ENCODE measurements at places on chromosomes 2 and 18. TPM values are rescaled to one million over a fixed set of nuclear protein-coding genes. Genes with fewer than 3 reads are reported as not detected.

CD8B gene
- 3.6 TPM for total RNA-seq

ADRA2B gene
- 1.4 TPM for total RNA-seq

UCN gene
- total RNA-seq, result 0.80 TPM

FAM117B gene
- total RNA-seq, result 9.4 TPM

FOXI3 gene
- not detected for total RNA-seq

KIF5C gene
- total RNA-seq, result 6.2 TPM

STPG4 gene
- not detected for total RNA-seq

XIRP2 gene
- total RNA-seq, result not detected

DNA sequence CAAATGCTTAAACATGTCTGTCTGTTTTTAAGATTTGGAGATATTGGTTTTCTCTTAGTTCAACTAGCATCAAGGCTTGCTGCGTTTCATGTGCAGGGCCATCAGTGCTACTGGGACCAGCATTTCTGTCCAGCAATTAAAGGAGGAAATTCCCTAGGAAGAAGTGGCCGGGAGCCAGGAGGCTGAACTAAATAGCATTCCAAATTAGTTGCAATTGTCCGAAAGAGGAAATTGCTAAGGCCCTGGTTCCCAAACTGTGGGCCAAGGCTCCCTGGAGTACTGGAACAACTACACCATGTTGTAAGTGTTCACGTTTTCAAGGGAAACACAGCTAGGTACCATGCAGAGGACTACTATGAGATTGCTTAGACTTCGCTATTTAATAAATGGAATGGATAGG is 257.9 kb downstream of the PTPRM start:
- no peak overlapping the region for H3K27ac ChIP-seq
- H3K36me3 ChIP-seq, result no peaks in the 10 kb centered on the region
- H3K4me3 ChIP-seq, result no peak overlapping the region
- H3K27me3 ChIP-seq, result no peaks in the 10 kb centered on the region
- H3K4me1 ChIP-seq, result no peaks in the 10 kb centered on the region

- peak overlapping the region; percentile 99 for H3K27ac ChIP-seq
- peak overlapping the region; percentile 82 for H3K4me3 ChIP-seq
- no peaks in the 10 kb centered on the region for H3K36me3 ChIP-seq
- H3K4me1 ChIP-seq, result no peaks in the 10 kb centered on the region
- H3K27me3 ChIP-seq, result no peaks in the 10 kb centered on the region
Measured at GRCh38 chr2:159613091-159613490, 3.3 kb downstream of the BAZ2B start.

DNA sequence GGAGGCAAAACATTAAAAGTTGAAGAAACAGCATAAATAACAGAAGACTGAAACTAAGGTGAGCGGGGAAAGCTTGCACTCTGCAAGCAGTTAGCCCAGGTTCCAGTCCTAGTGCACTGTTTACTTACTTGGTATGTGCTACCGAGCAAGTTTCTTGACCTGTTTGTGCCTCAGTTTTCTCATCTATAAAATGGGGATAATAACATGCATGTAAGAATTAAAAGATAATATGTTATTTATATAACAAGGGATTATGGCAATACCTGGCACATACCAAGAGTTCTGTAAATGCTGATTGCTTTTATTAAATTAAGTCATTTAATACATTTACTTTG is 37.1 kb upstream of the IKZF2 start:
- no peaks in the 10 kb centered on the region for H3K36me3 ChIP-seq
- no peak overlapping the region for H3K27ac ChIP-seq

DNA sequence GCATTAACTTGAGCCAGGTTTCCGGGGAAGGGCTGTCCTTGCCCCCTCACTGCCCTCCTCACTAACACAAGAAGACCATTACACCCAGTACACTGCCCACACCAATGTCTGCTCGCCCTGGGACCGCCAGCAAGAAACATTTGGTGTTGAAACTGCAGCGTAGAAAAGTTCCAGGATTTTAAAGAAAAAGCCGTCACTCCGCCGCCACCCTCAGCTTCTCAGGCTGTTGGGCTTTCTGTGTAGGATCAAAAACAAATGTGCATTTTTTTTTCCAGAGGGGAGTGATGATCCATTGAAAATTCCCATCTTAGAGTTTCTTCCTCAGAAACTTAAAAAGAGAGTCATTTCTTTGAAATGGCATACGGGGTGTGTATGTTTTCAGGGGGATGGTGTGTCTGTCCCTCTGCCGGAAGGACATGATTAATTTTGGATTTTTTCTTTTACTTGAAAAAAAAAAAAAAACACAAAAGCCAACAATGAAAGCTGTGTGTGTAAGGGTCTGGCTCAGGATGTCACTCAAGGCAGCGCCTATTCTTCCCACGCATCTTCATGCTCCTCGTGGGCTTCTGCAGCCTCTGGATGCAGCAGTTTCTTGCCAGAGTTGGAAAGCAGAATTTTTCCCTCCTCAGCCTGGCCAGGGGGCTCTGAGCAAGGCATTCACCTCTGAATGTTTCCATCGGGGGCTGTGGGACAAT is 184.9 kb downstream of the GLI2 start:
- no peak for DNase-seq
- no peak overlapping the region for H3K4me3 ChIP-seq
- no peaks in the 10 kb centered on the region for H3K4me1 ChIP-seq
- H3K36me3 ChIP-seq, result no peaks in the 10 kb centered on the region
- H3K27me3 ChIP-seq, result no peaks in the 10 kb centered on the region

DNA sequence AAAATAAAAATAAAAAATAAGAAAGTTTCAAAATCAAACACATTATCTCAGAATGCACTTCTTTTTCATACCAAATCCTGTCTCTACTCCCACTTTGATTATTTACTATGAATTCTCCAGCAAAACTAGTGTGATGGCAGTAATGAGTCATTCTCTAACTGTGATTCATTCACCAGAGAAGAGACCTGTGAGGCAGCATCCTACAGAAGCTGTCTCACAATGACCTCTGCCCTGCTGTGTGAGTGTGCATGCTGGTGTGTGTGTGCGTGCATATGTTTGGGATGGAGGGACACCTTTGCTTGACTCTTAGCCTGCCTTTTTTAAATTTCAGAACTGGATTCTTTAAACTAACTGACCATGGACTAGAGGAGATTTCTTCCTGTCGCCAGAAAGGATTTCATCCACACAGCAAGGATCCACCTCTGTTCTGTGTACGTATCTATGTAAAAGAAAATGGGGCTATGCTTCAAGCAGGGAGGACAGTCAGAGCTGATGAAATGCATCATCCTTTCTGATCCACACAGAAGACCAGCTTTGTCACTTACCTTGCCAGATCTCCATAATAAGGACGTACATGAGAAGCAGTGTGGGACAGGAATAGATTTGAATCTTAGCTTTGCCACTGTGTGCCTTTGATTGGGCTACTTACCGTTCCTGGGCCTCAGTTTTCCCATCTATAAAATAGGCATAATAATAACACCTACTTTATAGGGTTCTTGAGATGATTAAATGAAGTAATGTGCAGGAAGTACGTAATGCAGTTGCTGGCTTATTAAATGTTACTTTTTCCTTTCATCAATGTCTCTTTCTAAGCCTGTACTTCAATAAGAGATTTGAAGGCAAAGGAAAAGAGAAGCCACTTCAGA is 31.2 kb downstream of the STAMBP start:
- no peaks in the 10 kb centered on the region for H3K4me1 ChIP-seq
- DNase-seq, result no peak

DNA sequence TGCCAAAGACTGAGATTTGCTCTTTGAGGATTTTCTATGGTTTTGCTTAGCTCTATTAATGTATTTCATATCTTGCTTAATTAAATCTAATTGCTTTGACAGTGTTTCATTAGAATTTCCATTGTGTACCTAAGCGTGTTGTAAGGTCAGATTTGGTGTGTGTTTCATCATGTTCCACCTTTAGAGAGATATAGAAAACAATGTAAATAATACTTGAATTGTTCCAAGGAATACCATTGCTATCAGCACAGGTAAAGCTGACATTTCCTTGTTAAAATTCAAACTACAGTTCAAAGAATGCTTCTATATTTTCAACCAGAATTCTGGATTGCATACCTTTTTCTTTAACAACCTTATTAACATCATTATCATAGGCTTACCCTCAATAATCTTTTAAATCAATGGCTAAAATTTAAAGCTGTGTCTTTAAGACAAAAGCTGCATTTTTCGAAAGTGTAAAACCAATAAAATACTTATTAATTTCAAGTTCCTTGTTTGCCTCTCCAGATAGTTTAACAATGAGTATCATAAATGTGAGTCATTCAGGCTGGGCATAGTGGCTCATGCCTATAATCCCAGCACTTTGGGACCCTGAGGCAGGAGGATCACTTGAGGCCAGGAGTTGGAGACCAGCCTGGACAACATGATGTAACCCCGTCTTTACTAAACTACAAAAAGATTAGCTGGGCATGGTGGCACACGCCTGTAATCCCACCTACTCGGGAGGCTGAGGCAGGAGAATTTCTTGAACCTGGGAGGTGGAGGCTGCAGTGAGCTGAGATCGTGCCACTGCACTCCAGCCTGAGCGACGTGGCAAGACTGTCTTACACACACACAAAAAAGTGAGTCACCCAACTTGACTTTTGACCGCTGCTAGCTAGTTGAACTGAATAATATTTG is 188.0 kb upstream of the PKDCC start:
- no peak for DNase-seq
- H3K36me3 ChIP-seq, result no peaks in the 10 kb centered on the region

GRCh38 chr2:160279813-160280465 is 79.9 kb upstream of the ITGB6 start:
- no peaks in the 10 kb centered on the region for H3K36me3 ChIP-seq
- peak overlapping the region; percentile 40 for H3K27ac ChIP-seq
- no peak overlapping the region for H3K4me3 ChIP-seq
- no peaks in the 10 kb centered on the region for H3K4me1 ChIP-seq
- H3K27me3 ChIP-seq, result no peaks in the 10 kb centered on the region

DNA sequence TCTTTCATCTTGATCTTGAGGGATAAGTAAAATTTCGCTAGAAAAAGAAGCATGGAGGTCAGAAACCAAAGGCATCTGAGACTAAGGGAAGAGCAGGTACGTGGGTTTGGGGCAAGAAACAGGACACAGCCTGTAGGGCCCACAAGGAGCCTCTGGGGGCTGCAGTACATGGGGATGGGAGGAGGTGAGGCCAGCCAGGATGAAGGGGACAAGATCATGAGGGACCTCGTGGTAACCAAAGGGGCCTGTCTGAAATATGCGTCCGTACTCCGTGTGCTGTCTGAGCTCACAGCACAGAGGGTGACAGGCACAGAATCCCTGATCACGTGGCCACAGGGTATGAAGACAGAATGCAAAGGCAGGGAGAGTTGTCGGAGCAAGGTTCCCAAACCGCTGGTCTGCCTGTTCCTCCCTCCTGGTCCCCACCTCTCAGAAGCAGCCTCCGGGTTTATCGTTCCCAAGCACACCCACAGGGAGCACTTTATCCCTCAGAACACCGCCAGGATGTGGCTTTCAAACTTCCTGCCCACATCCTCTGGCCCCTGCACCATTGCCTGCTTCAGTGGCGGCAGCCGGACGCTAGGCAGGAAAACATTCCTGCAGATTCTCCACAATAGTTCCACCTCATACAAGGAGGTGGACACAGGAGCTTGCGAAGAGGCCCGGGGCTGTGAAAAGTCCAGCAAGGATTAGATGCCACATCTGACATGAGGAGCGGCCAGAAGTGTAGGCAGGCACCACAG is 12.0 kb downstream of the TMEM163 start:
- peak; percentile 50 for DNase-seq
- H3K27me3 ChIP-seq, result no peaks in the 10 kb centered on the region
- peak overlapping the region; percentile 12 for H3K27ac ChIP-seq
- H3K4me1 ChIP-seq, result no peaks in the 10 kb centered on the region

DNA sequence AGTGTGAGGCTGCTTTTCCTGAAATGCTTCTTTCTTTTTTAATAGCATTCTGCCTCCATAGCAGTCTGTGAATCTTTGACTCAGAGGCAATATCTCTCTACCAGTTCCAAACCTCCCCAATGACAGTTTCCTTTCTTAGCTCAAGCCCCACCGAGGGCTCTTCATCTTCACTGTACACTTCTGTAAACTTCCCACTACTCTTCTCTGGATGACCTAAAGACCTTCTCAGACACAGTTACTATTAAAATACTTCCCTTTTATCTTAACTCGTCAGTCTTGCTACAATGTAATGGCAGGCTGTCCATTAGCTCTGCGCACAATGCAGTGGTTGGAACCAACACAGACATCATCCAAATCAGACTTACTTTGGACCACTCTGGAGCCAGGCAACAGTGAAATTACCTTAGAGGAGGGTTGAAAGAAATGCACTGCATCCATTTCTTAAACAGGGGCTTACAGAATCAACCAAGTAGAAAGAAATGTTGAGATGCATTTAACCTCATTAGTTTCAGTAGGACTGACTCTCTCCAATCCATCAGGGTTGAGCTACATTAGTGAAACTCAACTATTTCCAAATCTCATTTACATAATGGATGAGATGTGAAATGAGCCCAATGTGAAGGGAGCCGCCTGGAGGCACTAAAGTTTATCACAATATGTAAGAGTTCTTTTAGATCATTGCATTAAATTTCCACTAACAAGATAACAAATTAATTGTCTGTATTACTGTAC is 343.8 kb downstream of the SETBP1 start:
- no peak overlapping the region for H3K4me3 ChIP-seq
- no peak overlapping the region for H3K27ac ChIP-seq
- no peaks in the 10 kb centered on the region for H3K4me1 ChIP-seq
- DNase-seq, result no peak
- no peaks in the 10 kb centered on the region for H3K27me3 ChIP-seq

- no peaks in the 10 kb centered on the region for H3K36me3 ChIP-seq
- H3K4me1 ChIP-seq, result no peaks in the 10 kb centered on the region
- H3K27ac ChIP-seq, result no peak overlapping the region
Measured at GRCh38 chr18:74497778-74498177, 1.6 kb downstream of the CNDP2 start.

All from breast epithelium (tissue), 4 donors.